Endodermal cell (in vitro differentiated cells): ENCODE measurements at places on chromosomes 7 and 10.

- no peak for DNase-seq
Measured at GRCh38 chr10:126408953-126409641, 20.8 kb upstream of the ADAM12 start.

GRCh38 chr7:149261316-149261828, 624 bp upstream of the ZNF783 start:
- DNase-seq, result no peak

- DNase-seq, result no peak
Measured at GRCh38 chr7:81710751-81711150, 59.1 kb downstream of the HGF start.

DNA sequence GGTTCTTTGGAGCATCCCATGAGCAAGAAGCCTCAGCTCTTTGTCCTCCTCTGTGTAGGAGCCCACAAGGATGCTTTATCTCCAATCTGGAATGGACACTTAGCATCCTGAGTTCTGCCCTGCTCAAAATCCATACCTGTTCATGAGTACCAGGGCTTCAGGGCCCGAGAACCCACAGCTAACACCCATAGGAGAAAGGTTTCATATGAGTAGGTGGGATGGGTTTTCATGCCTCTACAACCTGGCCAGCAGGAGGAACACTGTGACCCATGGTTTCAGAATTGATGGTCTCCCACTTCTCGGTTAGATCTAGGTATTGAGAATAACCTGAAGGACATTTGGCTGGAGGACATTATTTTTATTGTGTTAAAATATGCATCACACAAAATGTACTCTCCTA, 57.8 kb downstream of the TBXAS1 start:
- DNase-seq, result no peak

DNA sequence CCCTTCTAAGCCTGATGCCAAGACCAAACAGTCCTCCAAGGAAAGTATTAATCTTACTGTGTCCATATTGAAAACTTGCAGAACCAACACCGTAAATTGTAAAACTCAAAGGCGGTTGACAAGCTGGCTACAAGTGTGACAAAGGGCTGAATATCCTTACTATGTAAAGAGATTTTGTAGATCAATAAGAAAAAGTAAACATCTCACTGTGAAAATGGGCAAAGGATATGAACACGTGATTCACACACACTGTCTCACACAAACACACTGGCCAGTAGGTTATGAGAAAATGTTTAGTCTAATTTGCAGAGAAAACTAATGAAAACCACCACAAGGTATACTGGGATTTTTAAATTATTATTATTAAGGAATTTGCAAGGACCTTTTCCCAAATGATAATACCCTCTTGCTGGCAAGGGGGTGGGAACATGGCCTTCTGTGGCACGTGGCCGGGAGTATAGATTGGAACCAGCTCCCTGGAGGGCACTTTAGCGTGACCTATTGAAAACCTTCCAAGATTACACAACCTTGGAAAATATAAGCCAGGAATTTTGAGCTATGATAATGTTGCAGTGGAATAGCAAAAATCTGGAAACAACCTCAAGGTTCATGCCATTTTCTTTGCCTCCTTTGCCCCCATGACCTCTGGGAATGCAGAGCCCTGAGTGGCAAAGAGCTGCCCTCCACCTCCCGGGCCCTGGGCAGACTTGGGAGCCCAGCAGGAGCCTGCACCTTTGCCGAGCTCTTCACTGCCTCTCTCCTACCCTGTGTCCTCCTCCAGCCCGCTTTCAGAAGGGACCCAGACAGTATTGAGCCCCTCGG, 26.2 kb upstream of the SLC29A3 start:
- no peak for DNase-seq

DNA sequence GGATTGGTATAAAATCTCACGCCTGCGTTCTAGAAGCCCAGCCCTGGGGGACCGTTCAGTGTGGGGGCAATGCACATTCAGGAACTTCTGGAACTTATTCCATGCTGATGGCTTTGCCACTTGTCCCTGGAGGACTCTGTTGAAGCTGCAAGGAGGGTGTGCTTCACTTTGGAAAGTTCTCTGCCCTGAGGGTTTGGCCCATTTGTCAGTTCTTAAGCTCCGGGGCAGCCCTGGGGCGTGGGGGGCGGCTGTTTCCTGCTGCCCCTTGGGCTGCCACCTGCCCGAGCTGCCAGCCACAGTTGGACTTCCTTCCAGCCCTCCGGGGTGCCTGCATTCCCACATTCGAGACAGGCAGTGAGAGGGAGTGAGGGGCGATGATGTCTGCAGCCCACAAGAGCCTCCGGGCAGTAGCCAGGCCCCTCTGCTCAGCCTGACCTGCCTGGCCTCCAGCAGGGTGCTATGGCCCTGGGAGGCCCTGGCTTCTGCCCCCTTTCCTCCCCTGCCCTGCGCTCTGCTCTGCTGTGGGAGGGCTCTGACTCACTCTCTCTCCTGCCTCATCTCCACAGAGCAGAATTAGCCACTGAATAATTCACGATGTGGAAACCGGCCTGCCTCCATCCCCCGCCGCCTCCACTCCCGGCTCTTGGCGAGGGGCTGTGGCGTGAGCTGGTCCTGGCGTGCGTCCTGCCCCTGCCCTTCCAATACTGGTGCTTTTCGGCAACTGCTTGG, 1.9 kb downstream of the TTYH3 start:
- DNase-seq, result peak; percentile 74

GRCh38 chr7:77383333-77383740, 32.8 kb downstream of the GSAP start:
- no peak for DNase-seq

DNA sequence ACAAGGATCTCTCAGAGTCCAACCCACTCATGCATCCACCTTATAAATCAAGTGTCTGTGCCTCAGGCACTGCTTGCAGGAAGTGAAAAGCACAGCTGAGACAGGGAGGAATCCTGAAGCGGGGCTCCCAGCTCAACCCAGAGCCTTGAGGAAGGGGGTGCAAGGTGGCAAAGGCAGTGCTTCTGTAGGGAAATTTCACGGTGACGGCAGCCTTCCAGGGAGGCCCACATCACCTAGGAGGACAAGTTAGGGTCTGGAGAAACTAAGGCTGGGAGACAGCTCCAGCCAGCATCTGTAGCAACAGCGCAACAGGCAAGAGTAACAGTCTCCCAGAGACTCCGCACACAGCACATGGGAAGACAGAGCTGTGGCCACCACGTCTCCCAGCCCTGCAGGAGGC, 2.7 kb downstream of the AOC1 start:
- DNase-seq, result peak; percentile 41

- no peak for DNase-seq
Measured at GRCh38 chr10:72946963-72947362, 7.6 kb downstream of the PLA2G12B start.

DNA sequence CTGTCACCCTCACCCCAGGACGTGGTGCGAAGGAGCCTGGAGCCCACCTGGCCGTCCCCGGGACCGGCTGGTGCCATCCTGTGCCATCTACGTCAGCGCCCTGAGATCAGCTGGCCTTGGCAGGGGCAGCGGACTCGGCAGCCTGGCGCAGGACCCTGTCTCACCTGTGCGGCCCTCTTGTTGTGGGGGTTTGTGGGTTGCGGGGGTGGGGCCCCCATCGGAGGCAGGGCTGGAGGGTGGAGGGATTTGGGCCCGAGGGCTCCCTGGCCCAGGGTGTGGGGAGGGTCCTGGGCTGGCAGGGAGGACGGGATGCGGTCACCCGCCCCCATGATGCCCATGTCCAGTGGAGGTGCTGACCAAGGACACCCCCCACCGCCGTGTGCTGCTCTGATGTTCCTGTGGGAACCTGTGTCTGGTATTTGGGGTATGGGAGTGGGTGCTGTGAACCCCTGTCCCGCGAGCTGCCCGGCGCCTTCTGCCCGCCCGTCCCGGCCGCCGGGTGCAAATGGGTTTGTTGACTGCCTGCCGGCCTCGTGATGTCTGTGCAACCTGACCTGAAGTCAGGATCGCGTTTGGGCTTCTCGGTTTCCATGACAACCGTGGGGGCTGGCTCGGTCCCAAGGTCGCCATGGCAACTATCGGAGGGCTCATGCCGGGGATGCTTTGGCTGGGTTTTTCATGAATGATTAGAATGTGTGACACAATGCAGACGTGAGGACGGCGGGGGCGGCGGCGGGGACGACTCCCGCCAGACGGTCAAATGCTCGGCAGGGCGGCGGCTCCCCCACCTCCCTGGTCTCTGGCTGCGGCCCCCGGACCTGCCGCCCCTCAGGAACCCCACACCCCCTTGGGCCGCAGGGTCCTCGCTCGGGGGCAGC, 7.3 kb downstream of the MAFK start:
- DNase-seq, result peak; percentile 79
